ENCODE measurements at places on chromosomes 1 and 21.

DNA sequence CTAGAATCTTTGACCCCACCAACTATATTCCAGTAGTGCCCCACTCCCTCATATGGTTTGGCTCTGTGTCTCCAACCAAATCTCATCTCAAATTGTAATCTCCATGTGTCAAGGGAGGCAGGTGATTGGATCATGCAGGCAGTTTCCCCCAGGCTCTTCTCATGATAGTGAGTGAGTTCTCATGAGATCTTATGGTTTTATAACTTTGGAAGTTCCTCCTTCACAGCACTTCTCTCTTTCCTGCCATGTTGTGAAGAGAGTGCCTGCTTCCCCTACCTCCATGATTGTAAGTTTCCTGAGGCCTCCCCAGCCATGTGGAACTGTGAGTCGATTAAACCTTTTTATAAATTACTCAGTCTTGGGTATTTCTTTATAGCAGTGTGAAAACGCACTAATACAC, 7.7 kb upstream of the SAMD13 start:
- DNase-seq, result no peak

- DNase-seq, result no peak
Observed at GRCh38 chr1:29975036-29975694, 738.8 kb downstream of the PTPRU start.

DNA sequence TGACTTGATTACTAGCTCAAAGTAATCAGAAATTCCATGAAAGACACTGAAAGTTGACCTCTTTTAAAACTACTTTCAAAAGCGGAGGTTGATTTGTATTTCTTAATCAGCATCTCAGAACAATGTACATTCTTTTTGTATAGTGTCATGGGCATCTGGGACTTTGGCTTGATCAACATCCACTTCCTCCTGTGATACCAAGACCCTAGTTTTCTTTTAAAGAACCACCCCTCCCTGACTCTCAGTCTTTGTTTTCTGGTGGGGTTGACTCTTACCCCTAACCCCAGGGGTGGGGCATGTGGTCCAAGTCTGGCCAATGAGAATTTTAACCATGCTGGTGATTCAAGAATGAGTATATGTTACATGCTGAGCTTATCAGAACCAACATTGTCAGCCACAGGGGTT, 21.7 kb upstream of the IRF2BP2 start:
- DNase-seq, result no peak

- DNase-seq, result no peak
Observed at GRCh38 chr21:41768437-41769042, 1.7 kb upstream of the RIPK4 start.

- DNase-seq, result no peak
Observed at GRCh38 chr1:95903060-95903459, 669.0 kb downstream of the RWDD3 start.

DNA sequence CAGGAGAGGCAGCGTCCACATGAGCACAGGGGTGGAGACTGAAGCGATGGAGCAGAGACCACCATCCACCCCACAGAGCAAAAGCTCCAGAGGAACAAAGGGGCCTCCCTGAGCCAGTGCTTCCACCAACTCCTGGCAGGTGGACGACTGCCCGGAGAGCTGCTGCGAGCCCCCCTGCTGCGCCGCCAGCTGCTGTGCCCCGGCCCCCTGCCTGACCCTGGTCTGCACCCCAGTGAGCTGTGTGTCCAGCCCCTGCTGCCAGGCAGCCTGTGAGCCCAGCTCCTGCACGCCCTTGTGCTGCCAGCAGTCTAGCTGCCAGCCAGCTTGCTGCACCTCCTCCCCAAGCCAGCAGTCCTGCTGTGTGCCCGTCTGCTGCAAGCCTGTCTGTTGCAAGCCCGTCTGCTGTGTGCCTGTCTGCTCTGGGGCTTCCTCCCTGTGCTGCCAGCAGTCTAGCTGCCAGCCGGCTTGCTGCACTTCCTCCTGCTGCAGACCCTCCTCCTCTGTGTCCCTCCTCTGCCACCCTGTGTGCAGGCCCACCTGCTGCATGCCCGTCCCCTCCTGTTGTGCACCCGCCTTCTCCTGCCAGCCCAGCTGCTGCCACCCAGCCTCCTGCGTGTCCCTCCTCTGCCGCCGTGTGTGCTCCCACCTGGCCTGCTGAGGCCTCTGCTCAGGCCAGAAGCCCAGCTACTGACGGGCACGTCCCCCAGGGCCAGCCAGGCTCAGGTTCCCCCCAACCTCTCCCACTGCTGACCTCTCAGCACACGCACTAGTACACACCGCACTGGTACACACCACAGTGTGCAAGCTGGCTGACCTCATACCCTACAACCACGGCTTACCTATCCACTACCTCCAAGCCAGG, 5.4 kb downstream of the KRTAP10-12 start:
- DNase-seq, result no peak

- DNase-seq, result no peak
Observed at GRCh38 chr1:68963353-68963752, 466.5 kb upstream of the DEPDC1 start.

- no peak for DNase-seq
Observed at GRCh38 chr1:107829036-107829770, 135.8 kb downstream of the VAV3 start.

DNA sequence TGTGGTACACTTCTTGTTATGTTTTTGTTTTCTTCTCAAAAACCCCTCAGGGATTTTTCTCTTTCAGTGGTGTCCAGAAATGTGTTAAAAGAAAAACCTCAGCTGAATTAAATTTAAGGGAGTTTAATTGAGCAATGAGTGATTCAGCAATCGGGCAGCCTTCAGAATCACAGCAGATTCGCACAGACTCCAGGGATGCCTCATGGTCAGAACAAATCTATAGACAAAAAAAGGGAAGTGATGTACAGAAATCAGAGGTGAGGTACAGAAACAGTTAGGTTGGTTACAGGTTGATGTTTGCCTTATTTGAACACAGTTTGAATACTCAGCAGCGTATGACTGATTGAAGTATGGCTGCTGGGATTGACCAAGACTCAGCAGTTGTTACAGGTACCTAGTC, 86.2 kb downstream of the TLR5 start:
- DNase-seq, result no peak

DNA sequence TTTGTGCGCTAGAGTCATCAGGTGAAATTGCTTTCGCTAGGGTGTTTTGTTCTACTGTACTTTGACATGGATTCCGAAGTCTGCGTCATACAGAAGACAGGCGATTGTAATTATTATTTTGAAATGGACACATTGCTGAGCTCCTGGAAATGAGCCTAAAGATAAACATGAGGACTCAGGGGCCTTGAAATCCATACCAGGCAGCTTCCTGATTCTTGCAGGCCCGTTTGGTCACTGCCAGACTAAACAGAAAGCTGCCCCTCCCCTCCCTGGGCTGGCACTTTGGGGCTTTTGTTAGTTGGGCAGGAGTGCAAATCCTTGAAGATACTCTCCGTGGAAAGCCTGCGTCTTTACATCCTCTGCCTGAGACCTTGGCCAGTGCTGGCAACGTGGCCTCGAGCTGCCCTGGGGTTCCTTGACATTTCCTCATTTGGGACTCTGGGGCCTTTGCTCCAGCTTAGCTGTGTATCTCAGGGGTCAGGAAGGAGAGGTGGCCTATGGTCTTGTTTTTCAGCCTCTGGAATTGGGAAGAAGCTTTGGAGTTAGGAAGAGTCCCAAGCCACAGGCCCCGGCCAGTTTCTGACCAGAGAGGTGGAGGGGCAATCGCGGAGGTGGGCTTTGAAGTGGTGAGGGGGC, 26.9 kb upstream of the KCNE2 start:
- no peak for DNase-seq

GRCh38 chr1:27203946-27204345, 30.5 kb upstream of the WDTC1 start:
- DNase-seq, result no peak

GRCh38 chr1:18203645-18204044, 96.0 kb downstream of the IGSF21 start:
- DNase-seq, result no peak

GRCh38 chr1:28926629-28927265, 12.4 kb downstream of the EPB41 start:
- no peak for DNase-seq

GRCh38 chr1:115086176-115086830, 3.0 kb downstream of the TSPAN2 start:
- DNase-seq, result no peak

DNA sequence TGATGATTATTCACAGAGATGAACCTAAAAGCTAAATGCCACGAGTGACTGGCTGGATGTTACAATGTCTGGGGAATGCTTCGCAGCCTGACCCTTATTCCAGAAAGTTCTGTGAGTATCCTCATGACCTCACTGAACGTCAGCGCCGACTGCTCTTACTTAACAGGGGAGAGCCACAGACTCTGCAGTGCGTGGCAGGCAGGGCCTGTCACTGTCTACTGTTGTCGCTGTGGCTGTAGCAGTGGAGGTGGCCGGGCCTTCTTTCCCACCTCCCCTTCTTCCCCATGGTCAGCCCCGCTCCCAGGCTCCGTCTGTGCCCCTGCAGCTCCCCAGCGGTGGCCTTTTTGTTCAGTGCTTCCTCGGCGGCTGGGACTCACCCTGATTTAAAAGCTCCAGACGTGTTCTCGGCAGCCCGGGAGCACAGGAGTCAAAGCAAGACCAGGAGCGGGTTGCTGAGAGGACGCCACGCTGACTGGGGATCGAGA, 52.2 kb upstream of the TARBP1 start:
- DNase-seq, result no peak

GRCh38 chr1:91833946-91834345, 52.0 kb downstream of the TGFBR3 start:
- no peak for DNase-seq

DNA sequence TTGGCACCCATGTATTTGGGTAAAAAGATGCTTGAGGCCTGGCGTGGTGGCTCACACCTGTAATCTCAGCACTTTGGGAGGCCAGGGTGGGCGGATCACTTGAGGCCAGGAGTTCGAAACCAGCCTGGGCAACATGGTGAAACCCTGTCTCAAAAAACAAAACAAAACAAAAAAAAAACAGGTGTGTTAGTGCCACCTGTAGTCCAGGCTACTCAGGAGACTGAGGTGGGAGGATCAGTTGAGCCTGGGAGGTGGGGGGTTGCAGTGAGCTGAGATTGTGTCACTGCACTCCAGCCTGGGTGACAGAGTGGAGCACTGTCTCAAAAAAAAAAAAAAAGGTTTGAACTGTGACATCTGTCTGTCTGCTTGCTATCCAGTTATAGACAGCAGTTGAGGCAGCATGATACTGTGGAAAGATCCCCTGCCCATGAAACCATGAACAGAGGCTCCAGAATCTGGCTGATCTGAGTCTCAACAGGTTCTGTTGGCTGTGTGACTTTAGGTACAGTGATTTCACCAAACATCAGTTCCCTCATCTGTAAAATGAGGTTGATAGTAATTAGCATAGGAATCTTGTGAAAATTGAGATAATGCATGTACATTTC, 5.7 kb downstream of the DYRK1A start:
- no peak for DNase-seq

DNA sequence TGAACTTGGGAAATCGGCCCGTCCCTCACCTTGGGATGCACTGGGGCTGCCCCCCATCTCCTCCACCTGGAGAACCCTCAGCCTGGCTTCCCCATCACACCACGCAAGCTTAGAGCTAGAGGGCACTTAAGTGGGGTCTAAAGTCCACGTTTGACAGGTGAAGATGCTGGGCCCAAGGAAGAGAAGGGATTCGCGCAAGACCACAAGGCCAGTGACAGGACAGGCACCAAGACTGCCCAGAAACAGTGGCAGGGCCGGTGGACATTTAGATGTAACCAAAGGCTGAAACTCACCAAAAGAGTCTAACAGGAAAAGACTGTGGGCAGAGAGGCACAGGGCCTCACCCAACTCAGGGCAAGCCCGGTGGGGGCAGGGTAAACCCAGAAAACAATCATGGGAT, 130.8 kb upstream of the EDN2 start:
- DNase-seq, result no peak

- no peak for DNase-seq
Observed at GRCh38 chr1:24526940-24527542, 24.4 kb downstream of the RCAN3 start.

DNA sequence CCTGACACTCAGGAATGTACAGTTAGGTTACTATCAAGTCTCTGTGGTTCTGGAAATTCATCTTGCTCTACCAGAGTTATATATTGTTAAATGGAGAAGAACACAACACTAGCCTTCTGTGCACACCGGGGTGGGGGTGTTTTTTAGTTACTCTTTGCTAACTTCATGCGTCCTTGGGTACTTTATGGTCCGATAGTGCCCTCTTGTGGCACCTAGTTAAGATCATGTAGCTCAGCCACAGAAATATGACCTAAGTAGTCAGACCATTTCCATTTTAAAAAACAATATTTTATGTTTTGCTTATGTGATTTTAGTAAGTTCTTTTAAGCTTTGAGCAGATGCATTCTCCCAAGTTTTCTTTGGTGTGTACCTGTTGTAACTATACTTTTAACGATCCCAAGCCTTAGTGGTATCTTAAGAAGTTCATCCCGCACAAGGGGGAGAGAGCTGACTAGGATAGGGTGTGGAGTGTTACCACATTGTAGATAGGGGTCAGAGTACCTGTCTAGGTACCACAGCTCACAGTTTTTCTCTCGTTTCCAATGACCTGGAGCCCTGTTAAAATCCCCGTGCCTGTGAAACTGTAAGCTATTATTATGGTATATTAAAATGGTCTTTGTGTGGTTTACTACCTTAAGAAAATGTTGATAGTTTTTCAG, 20.6 kb upstream of the SH3D21 start:
- no peak for DNase-seq

- no peak for DNase-seq
Observed at GRCh38 chr1:204870160-204870912, at the start of gene NFASC. NFASC (plus strand) TSS chr1:204870862; CDS start chr1:204944316, 73,454 bp downstream.

DNA sequence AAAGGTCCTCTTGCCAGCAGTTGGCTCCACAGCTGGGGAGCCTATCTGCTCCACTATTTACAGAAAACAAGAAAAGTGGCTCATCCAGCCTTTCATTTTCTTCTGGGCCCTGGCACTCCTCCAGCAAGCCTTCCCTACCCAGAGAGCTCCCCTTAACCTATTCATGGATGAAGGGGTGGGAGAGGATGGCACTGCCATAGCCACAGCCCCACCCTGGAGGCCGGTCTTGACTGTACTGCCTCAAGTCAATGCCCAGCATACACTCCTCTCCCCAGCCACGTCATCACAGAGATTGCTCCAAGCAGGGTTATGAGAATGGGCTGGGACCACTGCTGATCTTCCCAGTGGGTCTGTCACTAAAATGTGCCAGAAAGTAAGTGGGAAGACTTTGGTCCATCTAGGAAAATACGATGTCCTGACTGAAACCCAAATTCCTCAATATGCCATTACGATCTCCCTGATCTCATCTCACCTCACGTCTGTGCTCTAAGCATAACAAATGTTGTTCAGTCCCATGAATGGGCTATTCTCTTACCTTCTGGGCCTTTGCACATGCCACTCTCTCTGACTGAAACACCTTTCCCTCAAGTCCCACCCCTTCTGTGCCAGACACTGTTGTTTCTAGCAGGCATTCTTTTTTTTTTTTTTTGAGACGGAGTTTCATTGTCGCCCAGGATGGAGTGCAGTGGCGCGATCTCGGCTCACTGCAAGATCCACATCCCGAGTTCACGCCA, 21.4 kb upstream of the PTAFR start:
- no peak for DNase-seq

All from iPS DF 6.9 (cell line).